GM04504 (cell line): ENCODE measurements at places on chromosomes 2 and 18.

- DNase-seq: no peak
Measured at GRCh38 chr18:13112982-13113381, 105.6 kb upstream of the LDLRAD4 start.

GRCh38 chr2:3204031-3204821 lies 173.4 kb downstream of the EIPR1 start:
- DNase-seq: no peak

DNA sequence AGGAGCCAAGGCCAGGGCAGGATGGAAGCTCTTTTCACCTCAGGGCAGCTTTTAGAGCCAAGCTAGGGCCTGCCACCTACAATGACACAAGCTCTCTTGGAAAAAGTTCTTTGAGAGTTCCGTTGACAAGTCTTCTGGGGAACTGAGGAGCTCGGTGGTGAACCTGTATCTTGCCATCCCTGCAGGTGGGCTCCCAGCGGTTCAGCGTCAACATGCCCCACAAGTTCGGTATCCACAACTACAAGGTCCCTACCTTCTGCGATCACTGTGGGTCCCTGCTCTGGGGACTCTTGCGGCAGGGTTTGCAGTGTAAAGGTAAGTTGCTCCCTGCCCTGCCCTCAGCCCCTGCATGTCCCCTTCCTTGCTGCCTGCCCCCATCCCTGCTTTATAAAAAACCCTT lies 312.8 kb upstream of the EPAS1 start:
- no peak for DNase-seq

DNA sequence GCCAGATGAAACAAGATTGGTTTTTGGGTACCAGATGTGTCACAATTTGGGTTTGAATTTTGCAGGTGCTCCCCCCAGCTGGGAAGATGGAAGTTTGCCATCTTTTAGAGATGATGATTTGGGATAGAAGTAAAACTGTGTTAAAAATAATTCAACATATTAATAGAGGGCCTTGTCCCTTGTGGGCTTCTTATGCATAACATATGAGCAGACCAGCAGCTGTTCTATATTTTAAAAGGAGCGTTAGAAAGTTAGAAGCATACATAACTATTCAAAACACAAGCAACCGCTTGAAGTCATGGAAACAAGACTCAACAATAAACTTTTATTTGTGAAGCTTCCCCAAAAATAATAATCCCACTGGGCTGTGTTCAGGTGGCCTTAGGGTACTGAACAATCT lies 62.8 kb downstream of the EFEMP1 start:
- no peak for DNase-seq

DNA sequence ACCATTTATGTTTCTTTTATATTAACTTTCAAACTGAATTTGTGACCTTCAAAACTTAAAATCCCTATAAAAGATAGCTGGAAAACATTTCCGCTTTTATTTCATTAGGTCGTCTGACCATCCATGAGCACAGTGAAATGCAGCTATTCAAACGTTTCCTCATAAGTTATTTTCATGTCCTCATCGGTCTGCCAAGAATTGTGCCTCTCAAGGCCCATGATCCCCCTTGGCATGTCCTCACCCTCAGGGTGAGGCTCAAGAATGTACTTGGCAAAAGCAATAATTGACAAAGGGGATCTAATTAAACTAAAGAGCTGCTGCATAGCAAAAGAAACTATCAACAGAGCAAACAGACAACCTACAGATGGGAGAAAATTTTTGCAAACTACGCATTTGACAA lies 12.4 kb downstream of the SLC66A2 start:
- DNase-seq: no peak

- DNase-seq: no peak
Measured at GRCh38 chr18:57630754-57631595, 9.3 kb upstream of the NARS1 start.

DNA sequence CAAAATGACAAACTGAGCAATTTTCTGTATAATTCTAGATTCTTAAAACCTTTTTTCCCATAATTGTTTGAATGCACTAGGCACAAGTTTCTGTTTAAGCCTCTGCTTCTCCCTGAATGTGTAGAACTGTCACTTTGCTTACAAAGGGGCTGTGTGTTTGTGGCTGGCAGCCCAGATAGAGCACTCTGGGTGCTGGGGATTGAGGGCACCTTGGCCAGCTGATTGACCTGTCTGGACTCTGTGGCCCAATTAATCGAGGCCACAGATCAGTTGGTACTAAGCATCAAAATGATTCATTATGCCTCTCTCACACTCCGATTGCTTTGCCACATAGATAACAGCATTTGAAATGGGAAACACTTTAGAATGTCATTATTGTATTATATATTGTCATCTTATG lies 12.1 kb downstream of the ST8SIA3 start:
- no peak for DNase-seq

- DNase-seq: no peak
Measured at GRCh38 chr2:85831735-85832134, 57.1 kb downstream of the ST3GAL5 start.

DNA sequence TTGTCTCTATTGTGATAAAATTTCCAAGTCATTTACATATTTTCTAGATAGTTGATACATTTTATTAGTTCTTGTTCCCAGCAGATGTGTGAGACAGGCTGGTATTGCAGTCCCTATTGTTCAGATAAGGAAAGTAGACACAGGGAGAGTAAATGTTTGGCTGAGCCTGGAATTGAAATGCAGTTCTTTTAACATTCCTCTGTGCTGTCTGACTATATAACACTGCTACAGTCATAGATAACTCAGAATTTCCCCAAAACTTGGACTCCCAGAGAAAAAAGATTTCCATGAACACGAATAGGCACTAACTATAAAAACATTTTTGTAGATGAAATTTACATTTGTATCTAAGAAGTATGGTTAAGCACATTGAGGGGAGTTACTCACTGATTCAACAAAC lies 71.4 kb downstream of the PLCL1 start:
- no peak for DNase-seq
